ENCODE measurements at places on chromosomes 13 and 19.

DNA sequence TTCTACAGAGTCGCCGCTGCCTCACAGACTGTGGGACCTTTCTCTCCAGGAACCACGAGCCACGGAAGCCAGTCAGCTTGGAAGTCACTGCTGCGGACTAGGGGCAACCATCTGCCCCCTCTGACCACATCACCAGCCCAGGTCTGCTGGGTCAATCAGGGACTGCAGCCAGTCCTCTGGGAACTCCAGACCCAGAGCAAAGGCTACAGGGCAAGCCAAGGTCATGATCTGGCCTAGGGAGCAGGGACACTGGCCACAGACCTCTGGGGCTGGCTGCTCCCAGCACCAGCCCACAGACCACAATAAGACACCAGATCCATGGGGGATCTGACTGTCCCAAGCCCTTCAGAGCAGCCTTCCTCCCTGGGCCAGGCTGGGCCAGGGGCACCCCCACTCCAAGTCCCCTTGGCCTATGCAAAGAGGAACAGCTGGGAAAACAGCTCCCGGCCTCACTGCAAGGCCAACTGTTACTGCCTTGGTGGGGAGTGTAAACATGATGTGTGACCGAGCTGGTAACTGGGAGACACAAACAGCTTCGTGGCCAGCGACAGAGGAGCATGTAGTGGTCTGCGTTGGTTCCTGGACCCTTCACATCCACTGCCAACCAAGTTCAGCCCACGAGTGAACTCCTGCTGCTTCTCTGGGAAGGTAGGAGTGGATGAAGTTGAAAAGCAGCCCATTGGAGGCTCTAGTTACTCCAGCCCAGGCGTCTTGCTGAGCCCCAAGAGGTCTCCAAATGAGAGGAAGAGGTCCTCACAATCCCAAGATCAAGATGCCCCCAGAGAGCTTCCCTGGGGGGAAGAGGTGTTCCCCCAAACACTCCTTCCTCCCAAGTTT is 1.5 kb downstream of the AKT2 start:
- DNase-seq: no peak

DNA sequence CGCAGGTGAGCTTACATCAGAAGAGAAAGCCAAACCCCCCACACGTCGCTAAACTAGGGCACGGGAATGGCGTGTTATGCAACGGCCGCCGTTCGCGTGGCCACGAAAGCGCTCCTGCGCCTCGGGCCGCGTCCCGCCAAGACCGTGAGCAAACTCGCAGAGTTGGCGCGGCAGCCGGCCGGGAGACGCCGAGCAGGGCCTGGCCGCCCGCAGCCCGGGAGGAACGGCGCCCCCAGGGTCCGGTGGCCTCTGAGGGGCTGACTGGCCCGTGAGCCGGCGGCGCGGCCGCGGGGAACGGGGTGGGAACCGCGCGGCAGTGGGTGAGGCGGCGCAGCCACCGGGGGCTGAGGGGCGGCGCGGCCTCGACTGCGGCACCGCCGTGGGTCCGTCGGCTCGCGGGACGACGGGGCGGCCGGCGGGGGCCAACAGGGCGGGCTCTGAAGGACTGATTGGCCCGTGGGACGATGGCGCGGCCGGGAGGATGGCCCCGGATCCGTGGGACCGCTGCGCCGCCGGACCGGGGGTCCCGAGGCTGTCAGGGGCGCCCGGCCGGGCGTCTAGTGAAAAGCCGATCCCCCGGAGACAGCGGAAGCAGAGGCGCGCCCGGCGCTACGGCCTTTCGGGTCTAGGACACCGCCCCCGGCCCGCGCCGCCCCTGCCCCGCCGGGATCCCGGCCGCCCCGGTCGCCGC is 903 bp downstream of the LATS2 start:
- DNase-seq: no peak

DNA sequence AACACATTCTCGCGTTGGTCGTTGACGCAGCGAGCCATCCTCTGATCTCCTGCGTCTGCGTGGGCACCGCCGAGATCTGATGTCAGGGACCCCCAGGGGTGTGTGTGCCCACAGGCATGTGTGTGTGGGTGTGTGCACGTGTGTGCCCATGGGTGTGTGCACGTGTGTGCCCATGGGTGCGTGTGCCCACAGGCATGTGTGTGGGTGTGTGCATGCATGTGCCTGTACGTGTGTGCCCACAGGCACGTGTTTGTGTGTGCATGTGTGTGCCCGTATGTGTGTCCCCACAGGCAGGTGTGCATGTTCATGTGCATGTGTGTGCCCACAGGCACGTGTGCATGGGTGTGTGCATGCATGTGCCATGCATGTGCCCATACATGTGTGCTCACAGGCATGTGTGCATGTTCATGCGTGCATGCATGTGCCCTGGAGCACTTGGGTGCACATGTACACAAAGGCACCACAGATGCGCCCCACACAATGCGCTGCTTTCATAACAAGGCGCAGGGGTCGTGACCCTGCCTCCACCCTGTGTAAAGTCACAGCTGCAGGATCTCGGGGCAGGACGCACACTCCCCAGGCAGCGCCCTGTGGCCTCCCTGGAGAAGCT is 77.5 kb downstream of the RASA3 start:
- DNase-seq: no peak

- DNase-seq: no peak
Observed at GRCh38 chr19:33926306-33926705, 129.6 kb downstream of the KCTD15 start.

GRCh38 chr13:75415171-75415570 is 66.8 kb downstream of the TBC1D4 start:
- DNase-seq: no peak

DNA sequence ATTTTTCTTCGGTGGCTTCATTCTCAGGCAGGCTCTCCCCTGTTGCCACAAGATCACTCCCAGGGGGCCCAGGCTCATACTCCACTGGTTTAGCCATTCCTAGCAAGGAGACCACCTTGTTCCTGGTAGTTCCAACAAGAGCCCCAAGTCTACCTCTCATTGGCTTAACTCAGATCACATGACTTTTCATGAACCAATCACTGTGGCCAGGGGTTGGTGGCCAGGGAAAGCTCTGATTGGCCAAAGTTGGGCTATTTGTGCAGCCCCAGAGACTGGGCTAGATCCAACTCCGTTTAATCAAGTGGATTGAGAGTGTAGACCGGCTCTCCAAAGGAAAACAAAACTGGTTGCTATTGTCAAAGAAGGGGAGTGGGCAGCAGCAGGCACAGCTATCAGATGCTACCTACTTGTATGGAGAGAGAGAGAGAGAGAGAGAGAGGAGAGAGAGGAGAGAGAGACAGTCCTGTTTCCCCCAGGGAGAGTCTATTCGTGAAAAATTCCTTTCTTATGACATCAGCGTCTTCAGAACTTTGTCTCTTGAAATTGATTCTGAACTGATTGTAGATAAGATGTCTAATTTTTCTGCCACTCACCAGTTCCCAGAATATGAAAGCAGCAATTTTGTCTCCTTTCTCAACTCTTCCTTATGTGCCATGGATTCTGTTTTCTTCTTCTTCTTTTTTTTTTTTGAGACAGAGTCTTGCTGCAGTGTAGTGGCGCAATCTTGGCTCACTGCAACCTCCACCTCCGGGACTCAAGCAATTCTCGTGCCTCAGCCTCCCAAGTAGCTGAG is 5.9 kb downstream of the CEACAM19 start:
- DNase-seq: no peak

GRCh38 chr13:21670006-21670882 is 629 bp upstream of the FGF9 start:
- peak; percentile 44 for DNase-seq

DNA sequence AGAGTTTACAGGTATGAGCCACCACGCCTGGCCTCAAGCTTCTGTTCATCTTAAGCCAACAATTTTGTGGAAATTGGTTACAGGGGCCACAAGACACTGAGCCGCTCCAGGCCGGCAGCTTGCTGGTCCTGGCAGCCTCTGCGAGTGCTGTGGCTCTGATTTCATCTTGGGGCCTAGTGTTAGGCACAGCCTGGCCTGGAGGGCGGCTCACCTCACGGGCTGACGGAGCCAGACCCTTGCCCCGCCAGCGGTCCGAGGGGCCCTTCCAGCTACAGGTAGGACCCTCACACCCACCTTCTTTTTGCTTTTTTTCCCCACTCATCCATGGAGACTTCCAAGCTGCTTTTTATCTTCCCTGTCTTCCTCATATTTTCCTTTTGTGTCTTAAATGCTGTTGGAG is 8.6 kb downstream of the ZNF544 start:
- no peak for DNase-seq

Measured in activated effector memory CD4-positive, alpha-beta T cell treated with Interleukin-2 at 50 U/mL for 16 hours (primary cell).